Activated CD8-positive, alpha-beta memory T cell treated with anti-CD3 and anti-CD28 coated beads for 4 hours (primary cell): ENCODE measurements at places on chromosomes 13 and 19.

DNA sequence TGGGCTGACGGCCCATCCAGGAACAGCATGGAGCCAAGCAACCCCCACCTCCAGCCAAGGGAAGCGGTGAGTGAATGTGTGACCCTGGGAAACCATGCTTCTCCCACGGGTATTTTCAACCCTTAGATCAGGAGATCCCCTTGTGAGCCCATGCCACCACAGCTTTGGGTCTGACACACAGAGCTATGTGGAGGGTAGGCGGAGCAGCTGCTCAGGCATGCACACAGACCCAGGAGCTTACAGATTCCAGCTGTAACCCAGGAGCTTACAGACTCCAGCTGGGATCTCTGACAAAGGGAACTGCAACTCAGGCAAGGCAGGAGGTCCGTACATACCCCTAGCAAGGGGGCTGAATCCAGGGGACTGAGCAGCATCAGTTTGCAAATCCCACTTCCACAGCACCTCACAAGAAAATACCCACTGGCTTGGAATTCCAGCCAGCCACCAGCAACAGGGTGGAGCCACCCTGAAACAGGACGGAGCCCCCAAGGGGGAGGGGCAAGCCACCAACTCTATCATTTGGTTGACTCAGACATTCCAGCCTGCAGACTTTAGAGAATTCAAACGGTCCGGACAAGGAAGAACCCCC is 40.8 kb upstream of the RFXAP start:
- DNase-seq = no peak

DNA sequence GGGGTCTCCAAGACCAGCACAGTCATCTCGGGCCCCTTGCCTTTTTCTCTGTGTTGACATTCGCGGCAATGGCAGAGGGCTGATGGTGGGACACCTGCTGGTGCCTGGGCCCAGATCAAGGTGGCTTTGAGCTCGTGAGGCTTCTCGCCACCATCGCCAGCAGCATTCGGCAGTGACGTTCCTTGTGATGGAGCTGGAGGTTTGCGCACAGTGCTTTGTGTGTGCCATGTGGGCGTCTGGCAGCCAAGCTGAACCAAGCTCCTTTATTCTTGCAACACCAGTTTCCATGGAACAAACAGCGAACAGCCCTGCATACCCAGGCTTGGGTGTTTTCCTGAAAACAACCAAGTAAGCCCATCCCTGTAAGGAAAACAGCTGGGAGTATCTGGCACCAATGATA is 9.1 kb upstream of the TMEM255B start:
- DNase-seq = no peak

GRCh38 chr19:38671654-38672053 is 24.2 kb downstream of the ACTN4 start:
- DNase-seq = no peak

- no peak for DNase-seq
Observed at GRCh38 chr13:97851269-97851668, 102.2 kb upstream of the IPO5 start.

DNA sequence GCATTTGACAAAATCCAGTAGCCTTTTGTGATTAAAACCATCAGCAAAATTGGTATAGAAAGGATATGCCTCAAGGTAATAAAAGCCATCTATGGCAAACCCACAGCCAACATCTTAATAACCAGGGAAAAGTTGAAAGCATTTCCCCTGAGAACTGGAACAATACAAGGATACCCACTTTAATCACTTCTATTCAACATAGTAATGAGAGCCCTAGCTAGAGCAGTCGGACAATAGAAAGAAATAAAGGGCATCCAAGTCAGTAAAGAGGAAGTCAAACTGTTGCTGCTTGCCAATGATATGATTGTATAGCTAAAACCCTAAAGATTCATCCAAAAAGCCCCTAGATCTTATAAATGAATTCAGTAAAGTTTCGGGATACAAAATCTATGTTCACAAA is 1510.3 kb downstream of the PCDH9 start:
- DNase-seq = no peak

GRCh38 chr19:45632468-45633196 is 6.6 kb downstream of the EML2 start:
- DNase-seq = no peak

DNA sequence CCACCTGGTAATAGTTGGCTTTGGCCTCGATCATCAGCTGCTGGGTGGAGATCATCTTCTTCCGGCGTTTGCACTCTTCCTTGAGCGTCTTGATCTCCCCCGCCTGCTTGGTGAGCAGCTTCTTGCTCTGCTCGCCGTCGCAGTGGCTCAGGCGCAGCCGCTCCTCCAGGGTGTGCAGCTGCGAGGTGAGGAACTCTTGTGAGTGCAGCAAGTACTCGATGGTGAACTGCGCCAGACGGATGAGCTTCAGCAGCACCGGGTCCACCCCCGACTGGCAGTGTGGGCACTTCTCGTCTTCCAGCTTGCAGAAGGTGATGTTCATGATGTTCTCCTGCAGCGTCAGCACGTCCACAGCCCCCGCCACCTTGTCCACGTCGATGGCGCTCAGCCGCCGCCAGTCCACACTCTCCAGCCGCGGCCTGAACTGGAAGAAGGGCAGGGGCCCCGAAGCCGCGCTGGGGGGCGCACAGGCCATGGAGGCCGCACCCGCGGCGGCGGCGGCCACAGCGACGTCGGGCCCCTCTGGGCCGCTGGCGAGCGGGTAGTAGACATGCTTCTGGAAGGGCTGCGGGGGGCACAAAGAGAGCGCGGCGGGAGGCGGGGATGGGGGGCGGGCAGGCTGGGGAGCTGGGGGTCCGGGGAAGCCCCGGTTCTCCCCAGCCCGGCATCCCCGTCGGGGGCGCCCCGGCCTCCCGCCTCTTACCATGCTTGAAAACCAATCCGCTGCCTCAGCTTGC is 3.0 kb downstream of the DZIP1 start:
- DNase-seq = no peak

DNA sequence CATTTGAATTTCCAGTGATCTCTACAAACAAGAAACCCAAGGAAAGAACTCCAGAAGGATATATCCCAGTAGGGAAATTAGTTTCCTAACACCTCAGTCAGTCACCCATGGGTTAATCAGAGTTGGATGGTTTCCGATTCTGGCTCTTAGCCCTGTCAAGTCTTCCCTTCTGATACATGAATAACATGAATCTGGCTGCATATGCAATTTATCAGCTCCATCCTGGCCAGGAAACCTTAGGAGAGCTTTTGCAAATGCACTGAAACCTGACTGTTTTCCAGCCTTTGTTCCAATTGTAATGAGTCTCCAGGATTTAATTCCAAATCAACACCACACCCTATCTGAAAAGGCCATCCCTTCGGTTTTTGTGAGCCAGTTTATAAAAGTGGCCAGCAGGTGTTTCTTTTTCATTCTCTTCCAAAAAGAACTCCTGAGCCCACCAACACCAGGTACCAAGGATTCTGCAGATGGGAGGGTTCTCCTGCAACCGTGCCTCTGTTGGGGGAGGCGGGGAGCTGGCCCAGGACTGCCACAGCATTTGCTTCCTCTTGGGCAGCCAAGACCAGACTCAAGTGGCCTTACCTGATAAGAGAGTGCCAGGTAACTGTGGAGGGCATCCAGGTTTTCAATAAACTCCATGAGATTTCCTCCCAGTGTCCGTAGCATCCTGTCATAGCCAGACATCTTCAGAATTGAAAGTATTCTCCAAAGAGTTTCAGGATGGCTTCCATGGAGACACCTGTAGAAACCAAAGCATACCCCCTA is 77.5 kb downstream of the C13orf42 start:
- DNase-seq = no peak

DNA sequence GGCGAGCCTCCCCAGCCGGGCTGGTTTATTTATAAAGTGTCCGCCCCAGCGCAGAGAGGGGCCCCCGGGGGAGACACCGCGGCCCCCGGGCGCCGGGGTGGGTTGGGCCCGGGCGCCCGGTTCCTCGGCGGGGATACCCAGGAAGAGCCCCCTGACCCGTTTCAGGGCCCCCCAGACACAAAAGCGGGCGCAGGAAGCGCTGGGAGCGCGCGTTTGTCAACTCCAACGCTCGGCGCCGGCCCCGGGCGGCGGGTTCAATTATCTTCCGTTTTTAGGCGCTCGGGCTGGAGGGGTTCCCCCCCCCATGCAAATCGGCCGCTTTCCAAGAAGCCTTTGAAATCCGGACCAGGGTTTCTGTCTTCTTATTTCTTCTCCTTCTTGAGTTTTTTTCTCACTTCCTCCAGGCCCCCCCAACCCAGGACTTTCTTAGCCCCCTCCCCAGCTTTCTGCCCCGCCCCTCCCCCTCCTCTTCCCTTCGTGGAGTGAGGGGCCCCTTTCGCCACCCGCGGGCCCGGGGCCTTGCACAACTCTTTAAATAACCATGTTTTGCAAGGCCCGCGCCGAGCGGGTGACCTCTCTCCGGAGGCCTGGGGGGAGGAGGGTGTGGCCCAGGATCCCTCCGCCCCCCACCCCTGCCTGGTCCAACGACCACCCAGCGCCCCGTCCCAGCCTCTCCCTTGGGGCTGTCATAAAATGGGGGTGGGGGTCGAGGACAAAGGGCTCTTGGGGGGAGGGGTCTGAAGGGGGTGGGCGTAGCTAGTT is 935 bp downstream of the ARID3A start:
- no peak for DNase-seq

DNA sequence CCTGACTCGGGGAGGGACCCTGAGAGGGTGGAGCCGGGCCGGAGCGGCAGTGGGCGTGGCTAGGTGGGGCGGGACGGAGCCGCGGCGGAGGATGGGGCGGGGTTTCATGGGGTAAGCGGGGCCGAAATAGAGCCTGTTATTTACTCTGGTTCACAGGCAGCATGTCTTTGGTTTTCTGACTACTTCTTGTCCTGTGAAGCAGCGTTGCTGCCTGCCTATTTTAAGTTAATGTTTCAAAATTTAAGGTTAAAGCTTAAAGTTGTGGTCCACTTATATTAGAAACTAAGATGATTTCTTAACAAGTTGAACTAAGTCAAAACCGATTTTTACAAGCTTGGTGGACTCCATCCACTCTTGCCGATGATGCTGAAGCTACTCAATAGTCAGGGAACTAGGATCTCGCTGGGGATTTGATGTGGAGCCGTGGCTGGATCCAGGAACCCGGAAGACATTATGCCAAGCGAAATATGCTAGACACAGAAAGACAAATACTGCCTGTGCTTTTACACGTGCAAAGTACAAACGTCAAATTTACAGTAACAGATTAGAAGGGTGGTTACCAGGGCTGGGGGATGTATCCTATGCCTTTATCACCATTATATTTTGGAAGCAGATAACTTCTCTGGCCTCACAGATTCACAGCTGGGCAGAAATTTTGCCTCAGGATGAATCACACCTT is 433 bp upstream of the ZNF616 start:
- peak; percentile 93 for DNase-seq

DNA sequence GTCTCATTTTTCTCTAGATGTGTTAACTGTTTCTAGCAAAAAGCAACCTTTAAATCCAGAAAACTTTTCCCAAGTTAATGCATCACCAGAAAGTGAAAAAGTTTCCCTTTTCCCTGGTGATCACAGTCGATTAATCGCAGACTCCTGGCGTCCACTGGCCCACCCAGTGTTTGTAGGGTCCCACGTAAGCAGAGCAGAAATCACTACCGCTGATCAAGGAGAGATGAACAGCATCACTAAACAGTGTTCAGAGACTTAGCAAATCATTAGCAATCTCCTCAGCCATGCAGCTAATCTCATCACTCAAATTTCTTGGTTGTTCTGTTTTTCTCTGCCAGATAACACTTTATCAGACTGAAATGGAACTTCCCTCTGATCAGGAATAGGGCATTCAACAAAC is 184.2 kb downstream of the EFNB2 start:
- DNase-seq = no peak

GRCh38 chr19:8363803-8364771 is at the start of gene ANGPTL4:
Gene ANGPTL4 (plus strand): TSS chr19:8364155. CDS start chr19:8364322, 167 bp downstream.
- peak; percentile 43 for DNase-seq

DNA sequence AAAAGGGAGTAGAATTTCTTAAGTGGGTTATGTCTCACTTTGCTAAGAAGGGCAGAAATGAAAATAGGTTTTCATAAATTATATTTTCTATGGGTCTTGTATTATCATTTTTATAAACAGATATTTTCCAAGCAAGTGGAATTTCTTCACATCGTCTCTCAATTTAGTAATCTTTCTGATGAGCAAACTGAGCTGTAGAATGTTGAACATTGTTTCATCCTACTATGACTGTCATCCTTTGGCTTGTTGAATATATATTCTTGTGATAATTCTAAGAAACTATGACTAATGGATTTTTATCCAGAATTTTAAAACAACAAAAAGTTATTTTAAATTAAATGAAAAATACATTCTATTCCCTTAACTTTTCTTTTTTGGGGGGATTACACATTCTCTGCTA is 313.8 kb downstream of the ENOX1 start:
- DNase-seq = no peak

DNA sequence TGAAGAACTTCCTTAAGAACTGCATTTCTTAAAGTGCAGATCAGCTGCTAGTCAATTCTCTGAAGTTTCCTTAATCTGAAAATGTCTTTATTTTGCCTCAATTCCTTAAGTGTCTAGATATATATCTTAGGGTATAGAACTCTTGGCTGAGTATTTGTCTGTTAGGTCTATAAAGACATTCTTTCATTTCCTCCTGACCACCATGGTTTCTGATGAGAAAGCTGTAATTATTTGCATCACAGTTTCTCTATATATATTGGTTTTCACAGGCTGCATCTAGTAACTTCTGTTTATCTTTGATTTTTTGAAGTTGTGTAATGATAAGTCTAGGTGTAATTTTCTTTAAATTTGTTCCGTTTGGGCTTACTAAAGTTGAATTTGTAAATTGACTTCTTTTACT is 15.2 kb downstream of the NDFIP2 start:
- no peak for DNase-seq

DNA sequence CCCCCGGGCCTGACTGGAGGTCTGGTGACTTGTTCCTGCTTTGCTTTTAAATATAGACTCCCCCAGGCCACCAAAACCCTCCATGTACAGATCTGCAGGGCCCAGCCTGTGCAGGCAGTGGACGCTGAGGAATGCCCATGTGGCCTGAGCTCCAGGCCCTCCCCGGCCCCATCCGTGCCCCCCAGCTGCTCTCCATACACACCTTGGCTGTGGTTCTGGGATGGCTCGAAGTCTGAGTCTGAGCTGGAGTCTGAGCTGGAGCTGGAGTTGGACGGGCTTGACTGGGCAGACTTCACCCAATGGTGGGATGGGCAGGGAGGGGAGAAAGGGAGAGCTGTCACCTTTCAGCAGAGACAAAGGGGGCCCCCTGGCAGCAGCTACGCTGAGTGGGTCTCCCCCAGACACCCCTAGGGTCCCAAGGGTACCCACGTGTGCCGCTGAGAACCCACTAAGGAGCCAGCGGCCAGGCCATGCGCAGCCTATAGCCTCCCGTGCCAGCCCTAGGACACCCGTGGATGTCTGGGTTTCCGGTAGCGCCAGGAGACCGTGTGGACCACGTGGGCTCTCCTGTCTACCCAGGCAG is 61.9 kb downstream of the MLLT1 start:
- DNase-seq = no peak

- no peak for DNase-seq
Observed at GRCh38 chr13:62997038-62997599, 1581.5 kb upstream of the PCDH20 start.

- DNase-seq = no peak
Observed at GRCh38 chr19:1618157-1619093, 13.2 kb upstream of the UQCR11 start.
